RPMI7951 (cell line): ENCODE measurements at places on chromosomes 3 and 15. TPM values are rescaled to one million over a fixed set of nuclear protein-coding genes. Genes with fewer than 3 reads are reported as not detected.

DNA sequence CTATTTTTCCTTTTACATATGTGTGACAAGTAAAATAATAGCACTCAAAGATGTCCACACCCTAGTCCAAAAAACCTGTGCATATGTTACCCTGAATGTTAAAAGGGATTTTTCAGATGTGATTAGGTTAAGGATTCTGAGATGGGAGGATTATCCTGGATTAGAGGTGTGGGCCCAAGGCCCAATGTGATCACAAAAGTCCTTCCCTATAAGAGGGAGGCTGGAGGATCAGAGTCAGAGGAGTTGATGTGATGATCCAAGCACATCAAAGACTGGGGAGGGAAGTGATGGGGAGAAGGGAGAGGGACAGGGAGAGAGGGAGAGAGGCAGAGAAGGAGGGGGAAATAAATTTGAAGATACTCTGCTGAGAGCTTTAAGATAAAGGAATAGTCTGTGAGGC, 512.6 kb downstream of the PLOD2 start:
- DNase-seq: no peak

GRCh38 chr3:12442654-12443501, 41.4 kb upstream of the TSEN2 start:
- peak; percentile 67 for DNase-seq

DNA sequence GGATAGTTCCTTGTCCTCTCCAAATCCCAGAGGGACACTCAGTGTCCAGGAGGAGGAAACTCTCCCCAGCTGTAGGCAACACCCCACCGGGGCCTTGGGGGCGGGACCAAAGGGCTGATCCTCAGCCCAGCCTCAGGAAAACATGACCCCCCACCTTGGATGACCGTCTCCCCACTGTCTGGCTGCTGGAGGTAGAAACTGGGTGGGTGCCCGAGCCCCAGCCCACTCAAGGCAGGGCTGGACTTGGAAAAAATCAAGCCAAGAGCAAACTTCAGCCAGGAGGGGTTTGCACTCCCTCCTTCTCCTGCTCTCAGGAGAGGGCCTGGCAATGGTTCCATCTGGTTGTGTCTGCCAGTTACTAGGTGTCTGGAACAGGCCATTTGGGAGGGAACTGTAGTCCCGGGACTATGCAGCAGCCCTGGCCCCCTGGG, 3.6 kb upstream of the RASL12 start:
- DNase-seq: no peak

DNA sequence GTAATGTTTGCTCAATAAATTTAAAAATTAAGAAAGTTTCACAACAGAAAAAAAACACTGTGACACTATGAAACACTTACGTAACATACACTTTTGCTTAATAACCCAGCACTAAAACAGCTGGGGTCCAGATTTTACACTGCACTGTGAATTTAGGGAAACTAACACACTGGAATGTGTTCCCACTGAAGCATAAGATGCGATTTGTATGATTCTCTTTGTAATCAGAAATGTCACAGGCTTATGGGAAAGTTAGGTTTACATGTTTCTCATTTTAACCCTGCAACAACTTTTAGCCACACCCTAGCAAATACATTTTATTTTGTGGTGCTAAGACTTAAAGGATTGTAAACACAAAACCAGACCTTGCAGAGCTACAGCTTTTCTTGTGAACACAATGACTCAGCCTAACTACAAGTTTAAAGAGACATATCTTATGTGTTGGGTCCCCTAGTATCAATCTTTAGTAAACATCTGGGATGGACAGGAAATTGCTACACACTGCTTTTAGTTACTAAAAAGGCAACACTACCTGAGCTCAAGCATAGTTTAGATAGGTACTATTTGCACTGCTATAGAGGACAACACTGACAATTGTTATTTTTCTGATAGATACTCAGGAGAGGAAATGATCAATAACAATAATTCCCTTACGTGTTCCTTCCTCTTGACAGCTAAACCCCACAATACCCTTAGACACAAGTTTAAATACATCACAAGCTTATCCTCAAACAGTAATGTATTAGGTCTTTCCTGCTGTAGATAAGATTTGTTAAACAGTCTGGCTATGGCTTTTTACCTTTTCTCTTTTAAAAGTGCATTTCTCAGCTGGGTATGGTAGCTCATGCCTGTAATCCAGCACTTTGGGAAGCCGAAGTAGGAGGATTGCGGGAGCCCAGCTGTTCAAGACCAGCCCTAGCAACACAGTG, 3.8 kb downstream of the PLD1 start:
- peak; percentile 66 for DNase-seq

The TM6SF1 gene
- 0.10 TPM in 1 of 2 replicates, not detected in the other for total RNA-seq

- DNase-seq: no peak
Observed at GRCh38 chr3:165641569-165642310, 195.5 kb downstream of the BCHE start.

The GUCA1C gene
- total RNA-seq: not detected in 2 replicates

GRCh38 chr15:63752075-63752684, 81.6 kb downstream of the HERC1 start:
- DNase-seq: peak; percentile 62

GRCh38 chr3:124895756-124896155, 8.6 kb upstream of the ITGB5 start:
- no peak for DNase-seq

DNA sequence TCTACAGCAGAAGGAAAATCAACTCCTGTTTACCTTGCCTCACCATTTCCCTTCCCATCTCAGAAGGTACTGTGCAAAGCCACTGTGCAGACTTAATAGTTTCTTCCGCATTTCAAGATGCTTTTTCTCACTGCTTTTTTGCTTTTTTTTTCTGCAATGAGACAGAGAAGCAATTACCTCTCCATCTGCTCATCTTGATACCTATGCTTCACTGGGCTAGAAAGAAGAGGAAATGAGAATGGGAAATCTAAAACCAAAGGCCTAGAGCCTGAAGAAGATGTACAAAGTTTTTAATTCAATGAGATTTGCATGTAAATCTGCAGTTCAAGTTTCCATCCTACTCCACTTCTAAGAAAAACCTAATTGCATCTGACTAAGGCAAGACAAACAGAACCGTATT, 238.1 kb upstream of the SETMAR start:
- no peak for DNase-seq

The GP5 gene
- not detected in 2 replicates for total RNA-seq

The RASA2 gene
- total RNA-seq: 14.5 and 16.1 TPM in 2 replicates

DNA sequence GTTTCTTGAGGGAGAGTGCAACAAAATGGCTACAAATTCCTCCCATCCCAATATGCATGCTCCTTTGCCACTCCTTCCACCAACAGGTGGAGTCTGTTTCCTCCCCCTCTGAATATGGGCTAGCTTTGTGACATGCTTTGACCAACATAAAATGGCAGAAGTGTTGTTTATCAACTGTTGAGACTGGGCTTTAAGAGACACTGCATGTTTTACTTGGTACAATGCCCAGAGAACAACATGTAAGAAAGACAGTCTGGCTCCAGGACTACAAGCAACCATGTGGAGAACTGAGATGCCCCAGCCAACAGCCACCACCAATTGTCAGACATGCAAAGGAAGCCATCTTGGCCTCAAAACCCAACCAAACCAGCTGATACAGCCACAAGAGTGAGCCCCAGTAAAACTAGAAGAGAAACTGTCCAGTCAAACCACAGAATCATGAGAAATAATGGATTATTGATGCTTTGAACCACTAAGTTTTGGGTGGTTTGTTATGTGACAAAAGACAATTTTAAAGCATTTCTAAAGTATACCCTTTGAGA, 40.5 kb downstream of the NUDT16 start:
- DNase-seq: no peak

The GRK7 gene
- 0.10 TPM in 1 of 2 replicates, not detected in the other for total RNA-seq

DNA sequence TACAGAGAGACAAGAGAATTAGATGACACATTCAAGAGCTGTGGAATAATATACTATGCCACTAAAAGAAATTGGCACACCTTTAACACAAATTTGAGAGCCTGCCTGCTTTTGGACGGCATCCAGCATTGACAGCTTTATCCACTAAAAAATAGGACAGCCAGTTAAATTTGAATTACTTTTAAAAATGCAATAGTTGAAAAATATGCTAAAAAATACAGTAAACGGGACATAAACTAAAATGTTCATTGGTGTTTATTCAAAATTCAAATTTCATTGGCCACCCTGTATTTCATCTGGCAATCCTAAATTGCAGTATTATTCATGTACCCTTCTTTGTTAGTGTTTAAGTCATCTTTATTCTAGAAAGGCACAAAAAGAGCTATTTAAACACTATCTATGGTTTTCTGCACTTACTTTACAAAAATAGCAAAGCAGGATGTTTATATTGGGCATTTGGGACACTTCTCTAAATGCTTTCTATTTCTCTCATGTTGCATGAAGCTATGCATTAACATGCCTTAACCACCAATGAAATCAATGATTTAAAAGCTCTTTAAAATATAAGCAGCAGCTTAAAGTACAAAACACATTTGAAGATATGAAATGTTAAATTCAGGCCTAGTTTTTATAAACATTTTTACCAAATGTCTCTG, 160.1 kb downstream of the NEK10 start:
- no peak for DNase-seq

GRCh38 chr15:63532307-63532744, 27.9 kb downstream of the USP3 start:
- no peak for DNase-seq

- DNase-seq: no peak
Observed at GRCh38 chr3:28575746-28576613, 227.4 kb upstream of the AZI2 start.
